ENCODE measurements at places on chromosomes 1 and 21. TPM values are rescaled to one million over a fixed set of nuclear protein-coding genes. Genes with fewer than 3 reads are reported as not detected.

DNA sequence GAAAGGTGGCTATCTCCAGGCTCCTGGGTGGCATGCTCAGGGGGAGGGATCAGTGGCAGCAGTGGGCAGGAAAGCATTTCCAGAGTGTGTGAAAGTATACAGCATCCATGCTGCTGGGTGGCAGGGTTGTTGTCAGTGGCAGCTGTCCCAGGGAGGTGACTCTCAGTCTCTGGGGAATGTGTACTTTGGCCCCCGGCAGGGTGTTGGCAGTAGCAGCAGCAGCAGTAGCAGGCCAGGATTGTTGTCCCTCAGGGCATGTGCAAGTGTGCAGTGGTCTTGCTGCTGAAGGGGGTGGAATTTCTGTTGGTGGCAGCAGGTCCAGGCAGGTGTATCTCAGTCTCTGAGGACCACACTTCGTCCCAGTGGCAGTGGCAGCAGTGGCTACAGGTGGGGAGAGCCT lies 71.7 kb upstream of the GUCA2B start:
- no peak for DNase-seq

The INAVA gene
- 17.1 TPM for total RNA-seq

The TMEM240 gene
- total RNA-seq, result 2.3 TPM

DNA sequence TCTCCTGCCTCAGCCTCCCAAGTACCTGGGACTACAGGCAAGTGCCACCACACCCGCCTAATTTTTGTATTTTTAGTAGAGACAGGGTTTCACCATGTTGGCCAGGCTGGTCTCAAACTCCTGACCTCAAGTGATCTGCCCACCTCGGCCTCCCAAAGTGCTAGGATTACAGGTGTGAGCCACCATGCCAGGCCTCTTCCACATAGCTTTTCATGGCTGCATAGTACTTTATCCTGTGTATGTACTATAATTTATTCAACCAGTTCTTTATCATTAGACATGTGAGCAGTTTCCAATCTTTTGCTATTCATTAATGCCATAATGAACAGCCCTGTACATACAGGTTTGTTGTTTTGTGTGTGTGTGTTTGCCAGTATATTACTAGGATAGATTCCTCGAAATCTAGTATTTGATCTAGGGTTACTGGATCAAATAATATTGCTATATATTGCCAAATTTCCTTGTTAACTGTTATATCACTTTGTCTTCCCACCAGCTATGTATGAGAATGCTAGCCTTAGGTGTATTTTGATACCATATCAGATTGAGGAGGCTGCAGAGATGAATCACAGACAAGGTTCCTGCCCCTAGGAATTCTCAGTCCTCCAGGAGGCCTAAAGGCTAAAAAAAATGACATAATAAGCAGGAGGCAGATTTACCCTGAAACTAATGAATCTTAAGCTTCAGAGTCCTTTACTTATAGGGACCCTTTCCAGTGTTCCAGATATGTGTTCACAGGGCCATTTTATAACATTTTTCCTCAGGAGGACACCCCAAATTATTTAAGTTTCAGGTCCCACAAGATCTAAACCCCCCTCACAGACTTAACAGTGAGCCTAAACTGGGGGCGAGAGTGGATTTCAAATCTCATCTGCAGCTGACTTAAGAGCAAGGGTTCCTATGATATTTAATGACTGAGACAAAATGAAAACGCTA lies 2.1 kb upstream of the PDIK1L start:
- DNase-seq, result no peak

- no peak for DNase-seq
These were observed 62.5 kb downstream of the WDR64 start for GRCh38 chr1:241714321-241715218.

DNA sequence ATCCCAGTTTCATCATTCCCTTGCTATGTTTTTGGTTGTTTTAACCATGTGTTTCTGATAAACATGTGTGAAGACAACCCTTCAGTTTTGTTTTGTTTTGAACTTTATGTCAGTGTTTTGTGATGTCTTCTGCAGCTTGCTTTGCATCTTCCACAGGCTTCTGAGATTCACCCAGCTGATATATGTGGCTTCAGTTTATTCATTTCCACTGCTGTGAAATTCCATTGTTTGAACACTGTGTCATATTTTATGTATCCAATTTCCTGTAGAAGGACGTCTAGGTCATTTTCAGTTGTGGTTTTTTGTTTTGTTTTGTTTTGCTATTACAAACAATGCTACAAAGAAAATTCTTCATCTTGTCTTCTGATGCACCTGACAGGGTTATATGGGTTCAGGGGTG lies 27.2 kb upstream of the SLC26A9 start:
- no peak for DNase-seq

DNA sequence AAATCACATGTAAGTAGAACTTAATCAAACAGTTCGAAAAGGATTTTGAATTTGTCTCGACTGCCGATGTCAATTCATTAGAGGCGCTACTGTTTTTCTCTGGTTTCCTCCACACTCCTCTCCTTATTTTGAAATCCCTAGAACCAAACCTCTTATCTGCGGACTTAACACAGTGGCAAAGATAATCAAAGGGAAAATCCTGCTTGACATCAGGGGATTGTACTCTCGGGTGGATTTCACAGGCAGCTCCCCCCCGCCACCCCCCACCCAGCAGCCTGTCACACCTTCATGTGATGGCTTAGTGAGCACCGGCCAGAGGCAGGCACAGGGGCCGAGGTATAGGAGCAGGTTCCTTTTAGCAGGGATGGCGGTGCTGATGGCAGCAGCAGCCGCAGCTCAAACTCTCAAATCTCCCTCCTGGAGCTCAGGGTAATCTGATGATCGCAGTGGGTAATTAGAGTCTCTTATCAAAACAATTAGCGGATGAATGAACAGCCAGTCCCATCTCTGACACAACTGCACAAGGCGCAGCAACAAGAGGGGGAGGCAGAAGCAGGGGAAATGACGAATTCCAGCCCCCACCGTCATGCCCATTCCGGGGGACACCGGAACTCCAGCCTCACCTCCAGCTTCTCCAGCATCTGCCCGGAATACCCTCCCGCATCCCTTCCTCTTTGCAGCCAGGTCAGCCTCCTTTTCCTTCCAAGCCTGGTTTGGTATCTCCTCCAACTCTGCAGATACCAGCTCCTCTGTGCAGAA lies 80.3 kb downstream of the SSBP3 start:
- DNase-seq, result no peak

GRCh38 chr1:102872097-102872496 lies 236.2 kb downstream of the COL11A1 start:
- no peak for DNase-seq

DNA sequence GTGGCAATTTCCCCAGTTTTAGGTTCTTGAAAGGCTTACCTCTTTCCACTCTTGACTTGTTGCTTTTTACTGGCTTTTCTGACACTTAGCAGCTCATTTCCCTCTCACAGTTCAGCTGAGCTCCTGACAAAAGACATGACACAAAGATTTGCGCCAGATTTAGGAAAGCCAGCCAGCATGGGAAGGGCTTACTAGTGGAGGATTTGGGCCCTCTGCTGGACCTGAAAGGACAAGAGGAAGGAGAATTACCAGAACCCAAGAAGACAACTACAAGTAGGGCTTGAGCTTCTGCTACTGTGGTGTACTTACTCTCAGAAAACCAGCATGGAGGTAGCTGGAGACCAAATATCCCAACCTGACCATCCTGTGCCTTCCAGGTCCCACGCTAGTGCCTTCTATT lies 784.5 kb downstream of the BRINP3 start:
- DNase-seq, result peak; percentile 24

DNA sequence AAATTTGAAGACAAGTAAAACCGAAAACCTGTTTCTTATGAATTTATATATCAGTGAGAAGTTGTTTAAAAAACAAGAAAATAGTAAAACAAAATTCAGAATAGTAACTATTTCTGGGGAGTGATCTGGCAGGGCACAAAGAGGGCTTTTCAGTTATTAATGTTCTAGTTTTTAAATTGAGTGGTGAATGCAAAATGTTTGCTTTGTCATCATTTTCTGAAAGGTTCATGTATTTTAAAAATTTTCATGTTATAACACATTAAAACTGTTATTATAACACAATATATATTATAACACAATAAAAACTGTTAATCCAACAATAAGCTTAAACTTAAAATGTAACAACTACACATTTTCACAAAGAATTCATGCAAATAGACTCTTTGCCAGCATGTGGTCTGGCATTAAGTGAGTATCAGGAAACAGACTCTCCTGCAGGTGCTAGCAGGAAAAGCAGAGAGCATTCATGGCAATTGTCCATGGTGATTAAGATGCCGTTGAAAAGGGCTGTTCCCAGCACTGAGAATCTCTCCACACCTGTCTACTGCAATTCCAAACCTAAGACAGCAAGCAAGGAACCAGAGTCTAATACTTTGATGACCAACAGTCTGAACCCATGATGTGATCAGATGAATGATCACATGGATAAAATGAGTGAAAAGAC lies 204.9 kb downstream of the TBX15 start:
- no peak for DNase-seq

The FALEC gene
- not detected for total RNA-seq

GRCh38 chr1:155648207-155649147 lies 38.5 kb downstream of the MSTO1 start:
- peak; percentile 87 for DNase-seq

- no peak for DNase-seq
These were observed 2.5 kb downstream of the MRPL9 start for GRCh38 chr1:151760597-151761385.

GRCh38 chr21:25901330-25901979 lies 166.7 kb downstream of the GABPA start:
- DNase-seq, result no peak

DNA sequence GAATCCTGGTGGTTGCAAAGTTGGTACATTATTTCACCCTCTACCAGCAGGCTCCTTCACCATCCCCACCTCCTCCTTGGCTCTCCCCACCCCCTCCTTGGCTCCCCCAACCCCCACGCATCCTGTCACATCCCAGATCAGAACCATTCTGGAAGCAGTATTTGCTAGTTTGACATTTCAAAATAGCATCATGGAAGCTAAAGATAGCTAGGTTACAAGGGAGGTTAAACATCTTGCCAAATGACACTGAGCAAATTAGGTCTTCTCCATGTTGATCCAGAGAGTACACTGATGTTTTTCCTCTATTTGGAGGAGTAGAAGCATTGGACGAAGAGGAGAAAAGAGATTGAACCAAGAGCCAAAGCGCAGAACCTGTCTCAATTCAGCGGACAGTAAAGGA lies 158.9 kb upstream of the FGGY start:
- DNase-seq, result no peak

The USP16 gene
- 42.3 TPM for total RNA-seq

DNA sequence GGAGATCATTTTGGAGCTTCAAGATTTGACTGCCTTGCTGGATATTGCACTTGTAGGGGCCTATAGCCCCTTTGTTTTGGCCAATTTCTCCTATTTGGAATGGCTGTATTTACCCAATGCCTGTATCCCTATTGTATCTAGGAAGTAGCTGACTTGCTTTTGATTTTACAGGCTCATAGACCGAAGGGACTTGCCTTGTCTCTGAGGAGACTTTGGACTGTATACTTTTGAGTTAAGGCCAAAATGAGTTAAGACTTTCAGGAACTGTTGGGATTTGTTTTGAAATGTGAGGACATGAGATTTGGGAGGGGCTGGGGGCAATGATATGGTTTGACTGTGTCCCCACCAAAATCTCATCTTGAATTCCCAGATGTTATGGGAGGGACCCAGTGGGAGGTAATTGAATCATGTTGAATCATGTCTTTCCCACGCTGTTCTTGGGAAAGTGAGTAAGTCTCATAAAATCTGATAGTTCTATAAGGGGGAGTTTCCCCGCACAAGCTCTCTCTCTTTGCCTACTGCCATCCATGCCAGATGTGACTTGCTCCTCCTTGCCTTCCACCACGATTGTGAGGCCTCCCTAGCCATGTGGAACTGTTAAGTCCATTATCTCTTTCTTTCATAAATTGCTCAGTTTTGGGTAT lies 276.1 kb downstream of the LMX1A start:
- no peak for DNase-seq

GRCh38 chr1:7221826-7222694 lies 436.8 kb downstream of the CAMTA1 start:
- no peak for DNase-seq

- no peak for DNase-seq
These were observed 72.6 kb upstream of the ROR1 start for GRCh38 chr1:63701187-63701586.
